ENCODE measurements at places on chromosomes 16 and 17. TPM values are rescaled to one million over a fixed set of nuclear protein-coding genes. Genes with fewer than 3 reads are reported as not detected.
A peak's percentile ranks its signal among the peaks of the same experiment; 100 is the strongest.

GRCh38 chr16:72142476-72142875 is 29.5 kb downstream of the PMFBP1 start:
- DNase-seq = no peak

- peak; percentile 76 for DNase-seq
These were observed 13.7 kb upstream of the LGALS3BP start for GRCh38 chr17:78993241-78993956.

CCL16 gene
- total RNA-seq = 0.25 TPM

DNA sequence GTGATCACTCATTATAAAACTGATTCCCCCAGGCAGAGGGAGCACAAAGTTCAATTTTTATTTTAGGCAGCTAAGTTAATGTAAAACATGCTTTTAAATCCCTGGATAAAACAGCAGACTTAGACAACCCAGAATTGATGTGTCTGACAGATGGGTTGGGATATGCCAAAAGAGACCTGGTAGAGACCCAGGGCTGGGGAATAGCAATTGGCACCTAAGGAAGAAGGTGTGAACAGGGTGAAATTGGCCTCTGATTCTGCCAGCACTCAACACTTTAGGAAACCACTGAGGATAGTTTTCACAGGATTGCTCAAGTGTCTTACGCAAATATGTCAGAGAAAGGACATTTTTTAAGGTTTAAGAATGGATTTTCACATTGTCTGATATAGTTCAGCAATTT is 938.2 kb upstream of the CDH8 start:
- DNase-seq = no peak

GRCh38 chr16:75497558-75497957 is 2.3 kb upstream of the CHST6 start:
- no peak for DNase-seq

- DNase-seq = no peak
These were observed 26.9 kb downstream of the GPT2 start for GRCh38 chr16:46911038-46911437.

DNA sequence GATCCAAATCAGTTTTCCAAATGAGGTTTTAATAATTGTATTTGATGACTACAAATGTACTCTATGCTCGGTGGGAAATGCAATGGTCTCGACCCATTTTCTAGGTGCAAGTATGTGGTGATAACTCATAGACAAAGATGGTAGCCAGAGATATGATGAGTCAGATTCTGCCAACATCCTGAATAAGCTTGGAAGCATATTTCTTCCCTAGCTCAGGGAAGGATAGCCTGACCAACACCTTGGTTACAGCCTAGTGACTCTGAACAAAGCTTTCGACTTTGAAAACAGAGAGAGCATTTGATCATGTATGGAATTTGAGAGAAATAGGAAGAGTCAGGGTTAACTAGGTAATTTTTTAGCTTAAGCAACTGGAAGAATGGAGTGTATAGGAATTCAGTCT is 128.3 kb upstream of the MYOCD start:
- no peak for DNase-seq

DNA sequence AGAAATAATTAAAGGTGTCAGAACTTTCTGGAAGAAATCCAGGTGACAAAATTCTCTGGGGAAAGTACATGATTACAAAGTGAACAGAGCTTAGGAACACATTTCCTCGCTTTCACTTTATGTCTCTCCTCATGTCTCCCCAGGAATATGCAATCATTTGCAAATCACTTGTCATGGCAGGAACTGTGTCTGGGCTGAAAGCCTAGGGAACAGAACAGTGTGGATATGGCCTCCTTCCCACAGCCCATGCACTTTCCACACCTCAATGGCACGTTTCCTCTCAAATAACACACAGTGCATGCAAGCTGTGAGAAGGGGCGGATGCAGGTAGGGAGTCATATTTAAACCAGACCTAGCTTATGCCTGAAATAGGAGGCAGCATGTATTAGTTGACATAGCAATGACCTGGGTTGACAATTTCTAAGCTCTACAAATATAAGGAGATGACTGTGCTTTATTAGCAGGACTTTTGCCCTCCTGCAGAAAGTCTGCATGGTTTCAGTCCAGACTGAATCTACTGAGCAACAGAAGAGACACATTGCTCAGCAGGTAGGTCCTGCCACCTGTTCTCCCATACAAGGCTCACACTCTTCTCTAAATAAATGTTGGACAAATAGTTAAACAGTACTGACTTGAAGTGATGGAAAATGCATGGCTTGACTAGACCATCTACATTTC is 236.0 kb upstream of the ELAC2 start:
- DNase-seq = no peak

ATP1B2 gene
- total RNA-seq = 0.55 TPM

SYNRG gene
- 38.9 TPM for total RNA-seq

CA7 gene
- total RNA-seq = 157 TPM

- DNase-seq = no peak
These were observed 18.2 kb upstream of the ABCA10 start for GRCh38 chr17:69246726-69247375.

MFSD6L gene
- 6.8 TPM for total RNA-seq

- no peak for DNase-seq
These were observed 71.1 kb upstream of the DNAH17 start for GRCh38 chr17:78648293-78648692.

- DNase-seq = no peak
These were observed 685 bp downstream of the FASN start for GRCh38 chr17:82097184-82097918.

- DNase-seq = peak; percentile 38
These were observed 108.5 kb upstream of the CCL2 start for GRCh38 chr17:34146440-34147043.

CMTM4 gene
- 168 TPM for total RNA-seq

DNA sequence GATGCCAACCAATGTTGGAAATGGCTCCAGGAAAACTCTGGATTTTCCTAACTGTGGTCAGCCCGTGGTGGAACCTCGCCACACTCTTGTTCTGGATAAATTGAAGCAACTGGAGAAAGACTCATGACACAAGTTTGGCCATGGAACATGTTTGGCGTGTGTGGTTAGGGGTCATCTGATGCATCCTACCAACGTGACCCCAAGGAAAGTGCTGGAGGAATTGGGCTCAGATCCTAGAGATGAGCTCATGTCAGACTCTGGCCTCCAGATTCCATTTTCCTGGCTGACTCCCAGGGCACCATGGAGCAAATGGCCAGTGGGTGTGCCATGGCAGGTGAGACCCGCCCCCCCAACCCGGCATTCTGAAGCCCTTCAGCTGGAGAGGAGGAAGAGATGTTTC is 58.5 kb downstream of the CACNG5 start:
- no peak for DNase-seq

EVPLL gene
- total RNA-seq = 0.12 TPM

GRCh38 chr16:88983165-88983564 is 6.2 kb upstream of the CBFA2T3 start:
- no peak for DNase-seq

ATAD5 gene
- 3.7 TPM for total RNA-seq

DNA sequence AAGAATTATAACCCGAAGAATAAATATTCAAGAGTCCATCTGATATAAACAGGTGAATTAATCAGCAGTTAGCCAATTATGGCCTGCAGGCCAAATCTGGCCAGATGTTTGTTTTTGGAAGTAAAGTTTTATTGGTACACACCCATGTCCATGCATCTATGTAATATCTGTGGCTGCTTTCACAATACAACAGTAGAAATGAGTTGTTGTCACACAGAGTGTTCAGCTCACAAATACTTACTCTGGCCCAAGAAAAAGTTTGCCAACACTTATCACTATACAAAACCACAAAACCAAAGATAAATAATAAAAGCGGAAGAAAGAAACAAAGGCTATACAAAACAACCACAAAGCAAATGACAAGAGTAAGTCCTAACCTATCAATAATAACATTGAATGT is 109.4 kb downstream of the CDYL2 start:
- no peak for DNase-seq

DNA sequence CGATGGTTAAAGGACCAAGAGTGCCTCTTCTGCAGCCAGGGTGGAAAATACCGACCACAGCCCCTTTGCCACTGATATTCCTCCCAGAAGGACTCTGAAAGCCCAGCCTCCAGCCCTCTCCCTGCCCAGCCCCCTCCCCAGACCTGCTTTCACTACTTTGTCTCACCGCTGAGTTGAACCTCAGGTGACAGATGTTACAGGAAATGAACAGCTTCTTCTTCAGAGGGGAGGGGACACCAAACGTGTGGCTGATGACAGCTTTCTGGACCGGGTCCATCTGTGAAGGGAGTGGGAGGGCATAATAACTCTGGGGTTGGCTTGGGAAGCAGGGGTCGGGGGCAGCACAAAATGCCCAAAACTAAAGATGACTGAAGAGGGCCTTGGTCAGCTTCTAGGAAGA is 14.2 kb downstream of the NKIRAS2 start:
- DNase-seq = no peak

GRCh38 chr16:88045820-88046303 is 94.6 kb downstream of the BANP start:
- DNase-seq = peak; percentile 54

GRCh38 chr17:16327018-16327417 is 26.3 kb downstream of the CENPV start:
- DNase-seq = no peak

GRCh38 chr17:63916566-63917185 is 2.0 kb downstream of the GH1 start:
- DNase-seq = no peak

GRCh38 chr17:43637563-43638323 is 24.0 kb downstream of the MEOX1 start:
- DNase-seq = no peak

MYL11 gene
- total RNA-seq = not detected

DNA sequence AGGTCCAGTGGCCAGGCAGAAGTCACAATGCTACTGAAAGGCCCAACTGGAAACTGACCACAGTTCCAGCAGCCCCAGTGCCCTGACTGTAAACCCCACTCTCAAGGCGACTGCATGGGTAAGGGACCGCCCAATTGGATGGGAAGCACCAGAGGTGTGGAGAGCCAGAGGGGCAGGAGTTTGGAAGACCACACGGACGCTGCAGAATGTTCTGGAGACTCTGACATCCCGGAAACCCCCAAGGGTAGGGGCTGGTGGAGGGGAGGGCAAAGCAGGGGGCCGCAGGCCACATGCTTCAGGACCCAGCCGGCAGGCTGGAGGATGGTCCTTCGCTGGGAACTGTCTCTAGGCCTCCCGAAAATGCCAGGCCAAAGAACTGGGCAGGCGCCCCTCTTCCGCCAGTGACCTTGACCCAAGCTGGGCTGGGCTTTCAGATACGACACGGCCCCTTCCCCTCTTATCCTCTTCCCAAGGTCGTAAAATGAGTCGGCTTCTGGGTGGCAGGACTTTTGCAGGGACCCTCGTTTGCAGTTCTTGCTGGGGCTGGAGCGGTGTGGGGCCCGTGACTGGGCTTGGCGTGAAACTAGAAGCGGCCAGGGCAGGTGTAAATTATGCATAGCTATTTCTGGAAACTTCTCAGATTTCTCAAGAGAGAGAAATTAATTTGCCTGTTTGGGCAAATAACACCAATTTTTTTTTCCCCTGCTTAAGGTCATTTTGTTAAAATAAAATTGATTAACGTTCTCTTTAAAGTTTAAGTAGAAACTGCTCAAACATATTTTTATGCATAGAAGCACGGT is 110.2 kb downstream of the C16orf78 start:
- no peak for DNase-seq

DNA sequence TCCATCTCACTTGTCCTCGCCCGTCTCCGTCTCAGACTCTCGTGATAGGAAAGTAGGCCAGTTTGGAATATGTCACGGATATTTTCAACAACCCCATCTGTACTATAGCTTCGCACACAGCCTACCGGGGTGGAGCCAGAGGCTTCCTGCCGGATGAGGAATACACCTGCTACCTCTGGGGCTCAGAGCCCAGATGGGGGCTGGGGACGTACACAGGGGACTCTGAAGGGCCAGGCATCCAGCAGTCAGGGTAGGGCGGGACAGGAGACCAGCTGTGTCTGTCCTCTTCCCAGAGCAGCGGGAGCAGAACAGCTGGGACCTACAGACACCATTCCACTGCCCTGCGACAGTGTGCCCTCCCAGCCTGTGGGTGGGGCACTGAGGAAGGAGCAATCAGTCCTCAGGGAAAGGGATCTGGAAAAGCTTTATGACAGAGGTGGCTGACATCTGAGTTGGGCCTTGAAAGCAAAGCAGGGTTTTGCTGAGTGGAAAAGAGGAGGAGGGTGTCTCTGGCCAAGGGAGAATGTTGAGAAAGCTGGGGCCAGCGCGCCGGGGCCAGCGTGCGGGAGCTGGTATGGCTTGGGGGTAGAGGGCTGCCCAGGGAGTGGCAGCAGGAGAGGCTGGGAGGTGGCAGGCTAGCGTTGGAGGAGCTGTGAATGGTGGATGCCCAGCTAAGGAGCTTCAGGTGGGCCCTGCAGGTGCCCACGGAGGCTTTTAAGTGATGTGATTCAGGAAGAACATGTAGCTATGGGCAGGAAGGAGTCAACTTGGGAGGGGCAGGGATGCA is 11.5 kb upstream of the SRCIN1 start:
- no peak for DNase-seq

DNA sequence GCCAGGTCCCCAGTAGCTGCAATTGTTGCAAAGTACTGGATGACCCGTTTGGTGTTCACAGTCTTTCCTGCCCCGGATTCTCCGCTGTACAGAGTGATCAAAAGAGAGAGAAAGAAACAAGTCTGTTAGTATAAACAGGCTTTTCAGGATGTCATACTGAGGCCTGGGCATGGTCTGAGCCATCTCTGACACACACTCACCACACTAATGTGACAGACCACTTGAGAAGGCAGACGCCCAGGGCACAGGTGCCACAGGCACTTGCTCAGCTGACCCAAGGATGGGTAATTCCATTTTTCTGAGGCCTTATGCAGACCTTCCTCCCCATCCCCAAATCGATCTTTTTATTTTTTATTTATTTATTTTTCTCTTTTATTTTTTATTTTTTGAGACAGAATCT is 7.5 kb downstream of the MYH3 start:
- no peak for DNase-seq

- no peak for DNase-seq
These were observed 59.2 kb downstream of the BEAN1 start for GRCh38 chr16:66486199-66486772.

GRCh38 chr16:66872943-66873684 is 7.2 kb upstream of the PDP2 start:
- peak; percentile 95 for DNase-seq

GRCh38 chr17:50618300-50618699 is 16.4 kb upstream of the ABCC3 start:
- no peak for DNase-seq

ABI3 gene
- total RNA-seq = 7.6 TPM

GRCh38 chr17:4105232-4105631 is 37.6 kb downstream of the ZZEF1 start:
- no peak for DNase-seq

MMP2 gene
- total RNA-seq = 136 TPM

DNA sequence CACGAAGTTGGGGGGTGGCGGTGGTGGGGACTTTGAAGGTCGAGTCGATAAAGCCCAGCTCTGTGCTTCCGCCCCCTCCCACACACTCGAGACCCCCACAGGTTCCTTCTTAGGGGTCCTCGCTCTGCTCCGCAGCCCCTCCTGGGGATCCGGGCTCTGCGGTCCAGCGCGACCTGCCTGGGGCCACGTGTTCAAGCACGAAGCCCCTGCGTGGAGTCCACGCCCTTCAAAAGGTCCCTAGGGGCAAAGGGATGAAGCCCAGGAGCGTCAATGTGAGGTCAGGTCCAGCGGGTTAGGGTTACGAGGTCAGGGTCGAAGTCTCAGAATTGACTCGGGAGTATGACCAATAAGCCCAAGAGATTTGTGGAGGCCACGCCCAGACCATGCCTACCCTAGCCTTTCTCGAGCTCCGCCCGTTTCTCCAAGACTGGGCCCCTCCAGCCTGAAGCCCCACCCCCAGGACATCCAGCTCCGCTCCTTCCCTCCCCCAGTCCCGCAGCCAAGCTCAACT is 786 bp upstream of the CACNA1G start:
- peak; percentile 72 for DNase-seq
